Central memory CD8-positive, alpha-beta T cell (primary cell): ENCODE measurements at places on chromosomes 1 and 21.

GRCh38 chr1:195202241-195202640 is 1406.0 kb downstream of the KCNT2 start:
- no peak for DNase-seq
- H3K36me3 ChIP-seq, result peaks cover 2% of the 10 kb centered on the region
- no peaks in the 10 kb centered on the region for H3K4me1 ChIP-seq
- no peak overlapping the region for H3K27ac ChIP-seq
- no peaks in the 10 kb centered on the region for H3K27me3 ChIP-seq

DNA sequence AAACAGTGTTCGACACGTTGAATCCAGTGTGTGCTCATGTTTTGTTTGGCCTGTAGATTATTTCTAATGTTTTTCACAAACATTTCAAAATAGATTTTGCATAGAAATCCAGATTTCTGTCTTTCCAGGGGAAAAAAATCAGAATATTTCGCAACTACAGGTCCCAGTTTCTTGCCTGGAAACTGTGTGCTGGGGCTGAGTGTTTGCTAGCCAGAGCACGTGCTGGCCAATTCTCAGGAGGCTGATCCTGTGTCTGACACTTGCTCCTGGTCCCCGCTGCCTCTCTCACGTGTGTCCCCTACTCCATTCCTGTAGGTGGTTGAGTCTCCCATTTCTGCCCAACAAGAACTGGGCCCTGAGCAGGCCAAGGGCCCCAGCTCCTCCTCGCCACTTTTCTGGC is 2.4 kb downstream of the MAB21L3 start:
- no peak overlapping the region for H3K27ac ChIP-seq
- H3K4me1 ChIP-seq, result no peaks in the 10 kb centered on the region
- H3K4me3 ChIP-seq, result no peak overlapping the region

DNA sequence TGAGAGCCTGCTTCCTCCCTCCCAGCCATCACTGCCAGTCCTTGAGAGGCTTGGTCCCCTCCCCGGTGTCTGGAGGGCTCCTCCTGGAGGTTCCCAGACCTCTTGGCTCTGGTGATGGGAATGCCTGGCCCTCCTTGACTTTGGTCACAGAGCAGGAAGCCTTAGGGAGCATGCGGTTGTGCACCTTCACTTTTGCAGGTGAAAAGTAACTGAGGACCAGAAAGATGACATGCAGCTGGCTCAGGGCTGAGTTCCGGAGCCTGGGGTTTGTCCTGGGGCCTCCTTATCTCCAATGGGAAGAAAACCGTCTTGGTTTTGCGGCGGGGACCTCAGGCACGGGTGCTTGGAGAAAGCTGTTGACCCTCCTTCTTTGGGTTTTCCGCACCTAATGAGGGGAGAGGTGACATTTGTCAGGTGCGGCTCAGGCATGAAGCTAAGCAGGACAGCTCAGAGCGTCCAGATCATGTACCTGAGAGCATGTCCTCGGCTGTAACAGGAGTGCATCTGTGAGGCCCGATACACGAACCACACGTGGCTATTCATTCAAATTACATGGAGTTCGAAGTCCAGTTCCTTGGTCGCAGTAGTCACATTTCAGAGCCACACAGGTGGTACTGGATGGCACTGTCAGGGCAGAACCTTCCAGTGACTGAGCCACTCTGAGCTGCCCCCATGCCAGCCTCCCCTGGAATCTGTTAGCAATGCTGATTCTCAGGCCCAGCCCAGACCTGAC is 608 bp upstream of the MX2 start:
- no peak for DNase-seq
- H3K4me1 ChIP-seq, result peaks cover 40% of the 10 kb centered on the region
- peak overlapping the region; percentile 100 for H3K27ac ChIP-seq
- H3K36me3 ChIP-seq, result peaks cover 30% of the 10 kb centered on the region
- H3K27me3 ChIP-seq, result no peaks in the 10 kb centered on the region
- H3K4me3 ChIP-seq, result peak overlapping the region; percentile 93

GRCh38 chr1:231203259-231204057 is 37.6 kb upstream of the GNPAT start:
- no peak overlapping the region for H3K4me3 ChIP-seq
- no peak for DNase-seq
- H3K27ac ChIP-seq, result no peak overlapping the region
- peaks cover 26% of the 10 kb centered on the region for H3K27me3 ChIP-seq
- no peaks in the 10 kb centered on the region for H3K36me3 ChIP-seq

DNA sequence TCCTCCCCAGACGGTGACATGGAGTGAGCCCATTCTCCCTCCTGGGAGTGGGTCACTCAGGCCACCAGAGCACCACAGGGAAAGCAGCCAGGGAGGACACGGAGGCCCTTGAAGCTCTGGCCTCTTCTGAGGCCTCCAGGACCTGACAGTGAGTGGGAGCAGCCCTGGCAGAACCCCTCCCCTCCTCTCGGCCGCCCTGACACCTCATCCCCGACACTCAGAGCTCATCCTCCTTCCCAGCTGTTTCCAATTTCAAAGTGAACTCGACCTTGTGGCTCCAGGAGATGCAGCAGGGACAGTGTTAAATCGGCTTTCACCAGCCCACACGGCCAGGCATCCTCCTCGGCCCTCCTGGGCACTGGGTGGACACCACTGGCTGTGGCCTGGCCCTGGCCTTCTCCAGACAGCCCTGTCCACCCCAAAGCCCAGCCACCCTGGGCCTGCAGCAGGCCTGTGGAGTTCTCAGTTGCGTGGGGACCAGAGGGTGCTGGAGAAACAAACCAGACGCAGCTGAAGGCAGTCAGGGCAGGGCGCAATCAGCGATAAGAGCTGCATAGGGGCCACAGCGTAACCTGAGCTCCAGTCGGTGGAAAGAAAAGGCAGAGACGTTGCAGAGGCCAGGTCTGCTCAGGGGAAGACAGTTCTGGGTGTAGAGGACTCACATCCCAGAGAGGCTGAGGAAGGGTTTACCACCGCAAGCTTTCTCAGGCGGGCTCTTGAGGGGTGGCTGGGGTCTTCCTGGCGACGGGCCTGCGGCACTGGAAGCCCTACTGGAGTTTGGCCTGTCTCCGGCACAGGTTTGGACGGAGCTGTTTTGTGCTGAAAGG is 27.1 kb downstream of the FTCD start:
- H3K27me3 ChIP-seq, result no peaks in the 10 kb centered on the region
- peaks cover 24% of the 10 kb centered on the region for H3K36me3 ChIP-seq
- H3K27ac ChIP-seq, result no peak overlapping the region

DNA sequence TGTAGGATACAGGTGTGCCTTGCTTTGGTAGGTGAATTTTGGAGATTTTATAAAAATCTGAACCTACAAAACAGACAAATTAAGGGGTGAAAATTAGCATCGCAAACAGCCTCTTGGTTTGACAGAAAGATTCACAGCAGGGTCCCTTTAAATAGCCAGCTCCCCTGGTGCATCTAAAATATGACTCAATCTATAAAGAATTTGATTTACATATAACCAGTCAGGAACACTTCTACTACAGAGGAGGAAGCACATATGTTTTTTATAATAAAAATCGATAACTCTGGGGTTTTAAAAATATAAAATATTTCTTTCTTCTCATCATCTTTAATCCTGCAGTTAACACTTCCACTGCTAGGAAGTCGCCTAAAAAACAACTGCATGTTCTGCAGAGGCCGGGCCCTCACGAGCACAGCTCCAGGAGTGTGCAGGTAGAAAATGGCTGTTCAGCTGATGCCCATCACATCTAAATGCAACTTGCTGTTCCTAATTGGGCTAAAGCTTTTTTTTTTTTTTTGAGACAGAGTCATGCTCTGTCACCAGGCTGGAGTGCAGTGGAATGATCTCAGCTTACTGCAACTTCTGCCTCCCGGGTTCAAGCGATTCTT is 203.4 kb downstream of the HS2ST1 start:
- no peak overlapping the region for H3K27ac ChIP-seq
- no peaks in the 10 kb centered on the region for H3K27me3 ChIP-seq
- H3K36me3 ChIP-seq, result no peaks in the 10 kb centered on the region
- DNase-seq, result no peak
- no peaks in the 10 kb centered on the region for H3K4me1 ChIP-seq
- no peak overlapping the region for H3K4me3 ChIP-seq

DNA sequence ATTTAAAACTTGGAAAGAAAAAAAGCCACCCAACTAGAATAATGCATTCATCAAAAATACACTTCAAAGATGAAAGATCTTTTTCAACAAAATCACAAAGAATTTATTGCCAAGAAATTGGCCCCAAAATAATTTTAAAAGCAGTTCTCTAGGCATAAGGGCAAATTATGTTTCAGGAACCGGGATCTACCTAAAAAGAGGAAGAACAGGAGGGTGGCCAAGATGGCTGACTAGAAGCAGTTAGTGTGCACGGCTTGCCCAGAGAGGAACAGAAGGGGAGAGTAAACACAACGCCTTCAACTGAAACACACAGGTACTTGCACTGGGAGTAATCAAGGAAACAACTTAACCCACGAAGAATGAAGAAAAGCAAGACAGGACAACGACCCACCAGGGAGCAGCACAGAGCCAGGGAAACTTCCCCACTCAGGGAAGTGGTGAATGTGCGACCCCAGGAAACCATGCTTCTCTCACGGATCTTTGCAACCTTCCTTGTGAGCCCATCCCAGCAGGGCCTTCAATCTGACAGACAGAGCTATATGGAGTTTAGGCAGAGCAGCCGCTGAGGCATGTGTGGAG is 46.1 kb downstream of the ACKR1 start:
- DNase-seq, result no peak
- no peak overlapping the region for H3K4me3 ChIP-seq
- no peaks in the 10 kb centered on the region for H3K4me1 ChIP-seq

GRCh38 chr21:17501107-17502006 is 11.5 kb upstream of the CXADR start:
- DNase-seq, result no peak
- peaks cover 25% of the 10 kb centered on the region for H3K27me3 ChIP-seq
- no peaks in the 10 kb centered on the region for H3K36me3 ChIP-seq
- H3K27ac ChIP-seq, result no peak overlapping the region
- H3K4me1 ChIP-seq, result no peaks in the 10 kb centered on the region

- H3K4me1 ChIP-seq, result peaks cover 9% of the 10 kb centered on the region
- no peak overlapping the region for H3K27ac ChIP-seq
- H3K27me3 ChIP-seq, result peaks cover 16% of the 10 kb centered on the region
- no peak overlapping the region for H3K4me3 ChIP-seq
Measured at GRCh38 chr1:173152598-173152997, 54.5 kb downstream of the TNFSF4 start.

- no peaks in the 10 kb centered on the region for H3K4me1 ChIP-seq
- DNase-seq, result no peak
Measured at GRCh38 chr21:35328856-35329455, 279.9 kb upstream of the RUNX1 start.

DNA sequence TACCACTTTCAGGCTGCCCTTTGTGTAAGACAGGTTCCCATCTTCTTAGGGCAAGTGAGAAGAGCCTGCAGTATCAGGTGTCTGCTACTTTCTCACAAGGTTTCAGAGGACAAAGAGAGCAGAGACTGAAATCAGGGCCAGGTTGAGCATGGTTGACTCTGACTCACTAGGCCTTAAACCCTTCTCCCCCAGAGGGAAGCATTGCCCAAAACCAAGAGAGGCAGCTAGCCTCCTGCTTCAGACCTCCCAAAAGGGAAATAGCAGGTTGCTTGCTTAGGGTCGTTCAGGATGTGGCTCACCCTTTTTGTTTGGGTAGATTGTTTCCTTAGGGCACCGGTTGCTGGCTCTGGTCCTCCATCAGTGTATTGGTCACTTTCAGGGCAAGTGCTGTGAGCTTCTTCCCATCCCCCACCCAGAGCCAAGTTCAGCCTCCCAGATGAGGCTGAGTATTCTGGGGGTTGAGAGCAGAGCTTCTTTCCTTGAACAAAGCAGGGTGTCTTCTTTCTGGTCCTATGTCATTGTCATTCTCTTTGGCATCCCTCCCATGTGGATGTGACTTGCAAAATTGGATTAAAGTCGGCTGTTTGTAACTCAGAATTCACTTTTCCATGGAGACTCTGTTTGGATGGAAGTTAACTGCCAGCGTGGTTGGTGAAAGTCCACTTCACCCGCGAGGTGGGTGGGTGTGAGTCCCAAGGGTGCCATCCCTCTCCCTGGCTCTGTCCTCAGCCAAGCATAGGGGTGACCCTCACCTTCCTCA is 55.5 kb upstream of the GALNT2 start:
- H3K27ac ChIP-seq, result no peak overlapping the region
- no peaks in the 10 kb centered on the region for H3K4me1 ChIP-seq
- DNase-seq, result no peak
- no peaks in the 10 kb centered on the region for H3K36me3 ChIP-seq
- H3K27me3 ChIP-seq, result peaks cover 30% of the 10 kb centered on the region

GRCh38 chr1:228478912-228479711 is 8.1 kb upstream of the RNF187 start:
- peaks cover 24% of the 10 kb centered on the region for H3K4me1 ChIP-seq
- peak overlapping the region; percentile 50 for H3K4me3 ChIP-seq
- no peak for DNase-seq
- peak overlapping the region; percentile 81 for H3K27ac ChIP-seq
- H3K27me3 ChIP-seq, result no peaks in the 10 kb centered on the region

- no peak overlapping the region for H3K4me3 ChIP-seq
- no peaks in the 10 kb centered on the region for H3K4me1 ChIP-seq
- DNase-seq, result no peak
Measured at GRCh38 chr21:20592463-20592862, 405.7 kb upstream of the NCAM2 start.

GRCh38 chr1:72122099-72122880 is 160.0 kb downstream of the NEGR1 start:
- no peaks in the 10 kb centered on the region for H3K27me3 ChIP-seq
- no peaks in the 10 kb centered on the region for H3K4me1 ChIP-seq
- DNase-seq, result no peak
- no peak overlapping the region for H3K4me3 ChIP-seq
- H3K27ac ChIP-seq, result no peak overlapping the region

- DNase-seq, result no peak
- H3K27me3 ChIP-seq, result no peaks in the 10 kb centered on the region
- no peak overlapping the region for H3K27ac ChIP-seq
- H3K4me1 ChIP-seq, result no peaks in the 10 kb centered on the region
- no peaks in the 10 kb centered on the region for H3K36me3 ChIP-seq
- H3K4me3 ChIP-seq, result no peak overlapping the region
Measured at GRCh38 chr21:17636711-17637110, 24.0 kb upstream of the BTG3 start.

DNA sequence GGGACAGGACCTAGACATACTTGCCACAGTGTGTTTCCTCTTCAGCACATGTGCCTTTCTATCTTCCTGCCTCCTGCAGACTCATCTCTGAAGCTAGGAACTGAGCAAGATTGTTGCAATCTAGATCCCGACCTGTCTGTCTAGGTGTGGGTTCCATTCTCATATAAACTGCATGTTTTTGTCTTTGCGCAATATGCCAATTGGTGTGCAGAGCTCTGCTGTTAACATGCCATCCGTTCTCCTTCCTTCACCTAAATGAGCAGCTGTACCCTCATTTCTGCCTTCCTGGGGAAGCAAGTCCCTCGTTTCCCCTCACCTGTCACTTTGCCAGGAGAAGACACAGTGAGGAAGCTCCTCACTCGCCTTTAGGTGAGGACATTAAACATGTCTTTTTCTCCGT is 55.5 kb downstream of the SLC35F3 start:
- H3K4me3 ChIP-seq, result no peak overlapping the region
- H3K27ac ChIP-seq, result no peak overlapping the region
- peaks cover 1% of the 10 kb centered on the region for H3K36me3 ChIP-seq
- peaks cover 44% of the 10 kb centered on the region for H3K27me3 ChIP-seq
- no peaks in the 10 kb centered on the region for H3K4me1 ChIP-seq

- peak; percentile 29 for DNase-seq
- peak overlapping the region; percentile 99 for H3K4me3 ChIP-seq
- H3K27ac ChIP-seq, result peak overlapping the region; percentile 98
- H3K36me3 ChIP-seq, result peaks cover 18% of the 10 kb centered on the region
Measured at GRCh38 chr1:46302641-46303037, 777 bp downstream of the LRRC41 start.

GRCh38 chr1:238466459-238466858 is 575.7 kb upstream of the ZP4 start:
- H3K4me1 ChIP-seq, result no peaks in the 10 kb centered on the region
- no peak overlapping the region for H3K4me3 ChIP-seq
- H3K27ac ChIP-seq, result no peak overlapping the region
- peaks cover 1% of the 10 kb centered on the region for H3K36me3 ChIP-seq
- DNase-seq, result no peak
- H3K27me3 ChIP-seq, result no peaks in the 10 kb centered on the region
